B cell (primary cell): ENCODE measurements at places on chromosomes 2 and 18. TPM values are rescaled to one million over a fixed set of nuclear protein-coding genes. Genes with fewer than 3 reads are reported as not detected.

TMEM182 gene
- 3.0 and 3.8 TPM in 2 replicates for polyA plus RNA-seq

OTOS gene
- not detected in 2 replicates for polyA plus RNA-seq

RBFA gene
- 22.0 and 34.0 TPM in 2 replicates for polyA plus RNA-seq

FKBP1B gene
- polyA plus RNA-seq, result 0.85 and 0.99 TPM in 2 replicates

CRYGD gene
- polyA plus RNA-seq, result not detected in 2 replicates

ATOH8 gene
- not detected in 2 replicates for polyA plus RNA-seq

ANKRD23 gene
- polyA plus RNA-seq, result 7.3 and 8.8 TPM in 2 replicates

PMAIP1 gene
- polyA plus RNA-seq, result 89.3 and 150 TPM in 2 replicates

SLC4A5 gene
- polyA plus RNA-seq, result 2.7 and 3.3 TPM in 2 replicates

IL1F10 gene
- polyA plus RNA-seq, result not detected in 2 replicates

C2orf80 gene
- polyA plus RNA-seq, result not detected in 2 replicates

TEX51 gene
- not detected in 2 replicates for polyA plus RNA-seq

LYPD1 gene
- 0.07 TPM in 1 of 2 replicates, not detected in the other for polyA plus RNA-seq

PXDN gene
- polyA plus RNA-seq, result 0.21 and 0.29 TPM in 2 replicates
